ENCODE measurements at places on chromosomes 6 and 20.
A peak's percentile ranks its signal among the peaks of the same experiment; 100 is the strongest.

DNA sequence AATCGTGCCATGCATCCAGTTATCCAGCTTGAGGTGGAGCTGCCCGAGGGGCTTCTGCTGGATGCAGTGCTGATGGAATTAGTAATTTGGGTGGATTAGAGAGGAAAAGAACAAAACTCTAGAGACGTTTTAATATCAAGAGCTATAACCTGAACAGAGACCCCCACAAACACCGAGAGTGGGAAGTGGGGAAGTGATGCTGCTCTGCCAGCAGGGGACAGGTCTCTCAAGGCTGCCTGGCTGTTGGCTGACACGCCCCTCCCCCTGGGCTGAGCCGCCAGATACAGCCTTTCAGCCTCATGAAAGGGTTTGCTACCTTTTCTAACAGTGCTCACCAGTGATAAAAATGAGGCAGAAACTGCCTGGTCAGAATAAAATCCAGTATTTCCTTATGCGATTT, 9.6 kb downstream of the LEMD2 start:
- no peak for DNase-seq

DNA sequence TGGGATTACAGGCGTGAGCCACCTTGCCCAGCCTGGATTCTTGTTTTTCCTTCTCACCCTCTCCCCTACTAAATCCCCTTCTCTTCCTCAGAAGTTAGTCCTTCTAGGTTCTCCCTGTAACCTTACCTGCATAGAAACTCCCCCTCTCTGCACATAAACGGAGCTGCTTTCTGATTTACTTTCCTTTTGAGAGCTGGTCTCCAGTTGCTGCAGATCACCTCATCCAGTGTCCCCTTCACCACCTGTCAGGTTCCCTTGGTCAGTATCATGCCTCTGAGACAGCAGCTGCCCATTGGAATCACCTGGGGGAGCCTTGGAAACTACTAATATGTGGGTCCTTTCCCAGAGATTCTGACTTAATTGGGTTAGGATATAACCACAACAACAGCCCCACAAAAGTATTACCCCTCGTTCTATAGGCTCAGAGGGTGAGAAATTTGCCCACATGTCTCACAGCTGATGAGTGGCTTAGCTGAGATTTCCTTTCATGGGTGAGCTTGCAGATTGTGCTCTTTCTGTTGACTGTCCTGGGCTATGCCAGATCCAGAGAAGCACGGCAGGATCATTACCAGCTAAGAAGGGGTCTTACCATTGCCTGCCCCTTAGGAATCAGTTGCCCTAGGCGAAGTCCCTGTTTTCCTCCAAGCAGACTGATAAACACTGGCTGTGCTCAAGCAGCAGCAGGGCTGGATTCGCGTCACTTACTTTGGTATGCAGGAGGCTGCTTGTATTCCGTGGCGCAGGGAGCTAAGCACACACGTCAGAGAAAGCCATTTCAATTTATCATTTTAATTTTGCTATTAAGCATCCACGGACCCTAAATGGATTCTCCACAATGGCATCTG, 51.3 kb downstream of the AKAP12 start:
- DNase-seq, result no peak

DNA sequence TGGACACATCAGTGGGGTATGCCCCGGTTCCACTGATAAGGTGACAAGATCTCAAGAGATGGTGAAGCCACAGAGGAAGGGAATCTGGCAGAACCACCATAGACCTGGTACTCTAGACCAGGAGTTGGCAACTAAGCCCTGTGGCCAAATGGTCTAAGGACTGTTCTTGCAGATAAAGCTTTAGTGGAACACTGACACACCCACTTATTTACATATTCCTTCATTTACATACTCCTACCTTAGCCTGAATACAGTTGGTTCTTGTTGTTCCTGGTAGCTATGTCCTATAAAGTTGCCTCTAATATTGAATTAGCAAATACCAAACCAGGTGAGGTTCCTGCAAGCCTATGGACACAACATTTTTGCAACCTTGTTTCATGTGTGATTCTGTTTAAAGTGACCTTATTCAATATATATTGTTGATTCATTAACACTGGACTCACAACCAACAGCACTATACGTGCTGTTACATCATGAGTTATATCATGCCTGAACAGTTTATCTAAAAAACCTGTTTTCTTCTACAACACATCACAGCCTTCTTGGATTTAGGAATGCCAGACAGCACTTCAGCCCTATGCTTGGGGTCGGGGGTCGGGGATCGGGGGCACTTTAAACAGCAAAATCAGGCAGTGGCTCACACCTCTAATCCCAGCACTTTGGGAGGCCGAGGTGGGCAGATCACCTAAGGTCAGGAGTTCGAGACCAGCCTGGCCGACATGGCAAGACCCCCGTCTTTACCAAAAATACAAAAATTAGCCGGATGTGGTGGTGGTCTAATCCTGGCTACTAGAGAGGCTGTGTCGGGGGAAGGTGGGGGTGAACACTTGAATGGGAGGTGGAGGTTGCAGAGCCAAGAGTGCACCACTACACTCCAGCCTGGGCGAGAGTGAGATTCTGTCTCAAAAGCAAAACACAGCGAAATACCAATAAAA, 2.5 kb downstream of the CCDC167 start:
- no peak for DNase-seq

- no peak for DNase-seq
Observed at GRCh38 chr6:134182528-134182927, 130.1 kb upstream of the SLC2A12 start.

DNA sequence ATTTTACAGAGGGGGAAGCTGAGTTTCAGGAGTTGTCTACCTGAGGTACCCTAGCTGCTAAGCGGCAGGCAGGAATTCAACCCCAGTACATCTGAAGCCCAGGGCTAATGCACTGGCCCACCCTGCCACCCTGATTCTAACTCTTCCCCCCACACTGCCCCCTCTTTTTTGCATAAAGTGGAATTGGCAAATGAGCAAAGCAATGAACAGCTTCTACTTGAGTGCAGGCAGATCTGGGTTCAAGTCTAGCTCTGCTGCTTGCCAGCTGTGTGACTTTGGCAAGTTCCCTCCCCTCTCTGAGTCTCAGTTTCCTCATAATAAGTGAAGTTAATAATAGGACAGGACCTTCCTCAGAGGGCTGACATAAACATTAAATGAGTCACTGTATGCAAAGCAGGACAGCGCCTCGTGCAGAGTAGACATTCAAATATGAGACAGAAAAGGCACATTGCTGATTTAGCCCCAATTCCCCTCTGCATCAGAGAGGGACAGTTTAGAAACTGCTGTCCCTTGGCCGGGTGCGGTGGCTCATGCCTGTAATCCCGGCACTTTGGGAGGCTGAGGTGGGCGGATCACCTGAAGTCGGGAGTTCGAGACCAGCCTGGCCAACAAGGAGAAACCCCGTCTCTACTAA, 4.7 kb downstream of the ADA start:
- peak; percentile 43 for DNase-seq

DNA sequence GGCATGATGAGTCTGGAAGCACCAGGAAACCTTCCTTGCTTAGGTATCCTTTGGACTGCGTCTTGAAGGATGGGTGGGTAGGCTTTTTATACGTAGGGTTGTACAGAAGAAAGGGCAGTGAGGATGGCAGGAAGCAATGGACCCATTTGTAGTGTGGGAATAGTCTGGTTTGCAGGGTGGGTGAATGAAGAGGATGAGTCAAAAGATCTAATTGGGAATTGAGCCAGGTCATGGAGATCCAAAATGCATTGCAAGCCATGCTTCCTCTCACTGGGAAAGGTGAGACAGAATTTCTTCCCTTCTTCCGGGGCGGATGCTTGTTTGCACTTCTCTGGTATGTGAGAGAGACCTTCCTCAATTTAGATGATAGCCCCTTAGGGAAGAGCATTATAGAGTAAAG, 10.1 kb upstream of the BTBD3 start:
- DNase-seq, result no peak

DNA sequence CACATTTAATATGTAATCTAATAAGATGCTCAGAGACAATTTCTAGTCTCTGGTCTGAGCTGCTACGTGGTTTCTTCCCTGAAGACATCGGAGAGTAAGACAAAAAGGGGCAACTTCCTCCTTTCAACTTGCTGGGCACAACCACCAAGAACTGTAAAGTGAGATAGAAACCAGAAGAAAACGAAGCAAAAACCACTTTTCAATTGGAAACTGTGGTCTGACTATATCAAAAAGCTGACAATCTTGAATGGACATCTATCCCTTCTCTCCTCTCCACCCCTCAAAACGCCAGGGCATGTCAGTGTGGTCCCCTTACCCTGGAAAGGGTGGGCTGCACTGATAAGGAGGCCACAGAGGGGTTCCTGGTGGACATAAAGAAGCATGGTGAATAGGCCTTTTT, 269.1 kb downstream of the CD83 start:
- DNase-seq, result no peak

GRCh38 chr6:144297511-144298100, 12.5 kb downstream of the UTRN start:
- DNase-seq, result no peak

GRCh38 chr6:150006961-150007464, 18.3 kb downstream of the RAET1L start:
- DNase-seq, result peak; percentile 58

DNA sequence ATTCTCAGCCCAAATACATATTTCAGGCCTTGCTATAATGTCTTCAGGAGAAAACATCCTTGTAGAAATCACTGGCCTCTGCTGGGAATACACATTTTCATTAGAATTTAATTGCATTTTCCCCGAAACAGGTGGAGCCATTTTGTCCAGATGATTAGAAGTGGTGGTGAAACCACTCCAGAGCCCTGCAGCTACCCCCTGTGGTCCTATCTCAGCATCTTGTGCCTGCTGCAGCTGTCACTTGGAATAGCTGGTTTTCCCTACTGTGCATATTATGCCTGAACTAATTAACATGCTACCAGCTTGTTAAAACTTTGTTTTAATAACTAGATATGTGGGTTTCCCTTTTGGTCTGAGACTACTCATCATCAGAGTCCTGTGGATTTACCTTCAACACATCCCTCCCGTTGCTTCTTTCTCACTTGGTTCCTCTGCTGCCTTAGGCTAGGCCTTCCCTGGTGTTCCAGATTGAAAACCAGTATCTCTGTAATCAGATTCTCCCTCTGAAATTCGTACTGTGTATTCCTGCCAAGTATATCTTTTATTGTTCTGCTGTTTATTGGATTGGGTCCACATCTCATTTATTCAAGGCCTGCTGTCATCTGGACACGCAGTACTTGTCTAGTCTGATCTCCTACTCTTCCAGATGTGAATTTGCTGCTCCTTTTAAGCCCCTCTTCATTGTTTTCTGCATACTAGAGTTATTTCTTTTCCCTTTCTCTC, 15.2 kb downstream of the DNAH8 start:
- no peak for DNase-seq
